Fibroblast of skin of scalp (primary cell): ENCODE measurements at places on chromosomes 4 and X.

DNA sequence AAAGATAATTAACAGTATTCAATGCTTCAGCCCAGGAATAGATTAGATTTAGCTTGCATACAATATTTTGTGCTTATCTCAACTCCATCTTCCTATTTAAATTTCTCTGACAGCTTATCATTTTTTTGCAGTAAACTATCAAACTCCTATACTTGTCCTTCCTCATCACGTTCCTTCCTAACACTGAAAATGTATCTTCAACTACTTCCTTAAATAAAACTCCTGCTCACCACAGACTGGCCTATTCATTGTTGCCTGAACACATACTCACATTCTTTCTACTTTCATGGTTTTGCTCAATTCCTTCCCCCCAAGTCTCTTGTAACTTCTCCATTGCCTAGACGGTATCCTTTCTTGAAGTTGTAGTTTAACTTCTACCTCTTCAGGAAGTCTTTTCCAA lies 28.5 kb upstream of the PTPN13 start:
- no peak for DNase-seq

DNA sequence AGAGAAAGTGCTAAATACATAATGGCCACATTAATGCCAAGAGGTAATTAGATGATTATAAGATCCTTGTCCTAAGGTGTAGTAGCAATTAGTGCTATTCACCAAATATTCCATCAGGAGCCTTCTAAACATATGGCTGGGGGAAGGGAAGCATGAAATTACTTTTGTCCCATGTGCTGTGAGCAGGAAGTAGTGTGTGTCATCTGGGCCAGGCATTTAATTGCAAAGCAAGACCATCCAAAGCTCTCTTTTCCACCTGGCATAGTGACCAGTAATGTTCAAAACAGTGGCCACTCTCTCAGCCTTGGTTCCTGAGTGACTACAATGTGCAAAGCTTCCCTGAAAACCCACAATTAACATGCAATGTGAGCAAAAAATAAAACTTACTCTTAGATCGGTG lies 144.2 kb upstream of the FAM241A start:
- no peak for DNase-seq

DNA sequence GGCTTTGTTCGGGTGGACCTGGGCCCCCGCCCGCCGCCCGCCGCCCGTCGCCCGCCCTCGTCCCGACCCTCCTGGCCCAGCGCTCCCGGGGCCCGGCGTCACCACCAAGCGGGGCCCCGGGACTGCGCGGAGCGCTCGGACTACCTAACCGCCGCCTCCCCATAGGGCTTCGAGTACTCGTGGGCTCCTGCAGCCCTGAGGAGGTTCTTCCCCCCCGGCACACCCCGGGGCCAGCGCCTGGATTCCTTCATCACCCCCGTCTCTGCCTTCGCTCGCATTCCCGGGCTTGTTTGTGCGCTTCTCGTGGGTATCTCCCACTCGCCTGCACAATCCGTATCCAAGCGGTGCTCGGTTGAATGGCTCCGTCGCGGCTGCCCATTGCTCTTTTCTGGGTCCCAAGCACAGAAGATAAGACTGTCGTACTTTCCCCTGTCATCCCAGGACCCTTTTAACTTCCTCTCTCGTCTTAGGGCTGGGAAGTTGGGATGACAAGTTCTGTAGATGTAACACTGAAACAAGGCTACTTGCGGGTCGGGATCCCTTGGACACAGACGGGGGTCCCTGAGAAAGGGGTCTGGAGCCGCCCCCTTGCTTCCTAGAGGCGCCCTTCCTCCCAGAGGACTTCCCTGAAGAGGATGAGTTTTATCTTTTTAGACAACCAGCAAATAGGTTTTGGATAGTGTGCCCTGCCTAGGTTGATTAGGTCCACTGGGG lies 565 bp downstream of the MOB1B start:
- peak; percentile 38 for DNase-seq

GRCh38 chr4:90028460-90028859 lies 98.7 kb upstream of the CCSER1 start:
- no peak for DNase-seq

DNA sequence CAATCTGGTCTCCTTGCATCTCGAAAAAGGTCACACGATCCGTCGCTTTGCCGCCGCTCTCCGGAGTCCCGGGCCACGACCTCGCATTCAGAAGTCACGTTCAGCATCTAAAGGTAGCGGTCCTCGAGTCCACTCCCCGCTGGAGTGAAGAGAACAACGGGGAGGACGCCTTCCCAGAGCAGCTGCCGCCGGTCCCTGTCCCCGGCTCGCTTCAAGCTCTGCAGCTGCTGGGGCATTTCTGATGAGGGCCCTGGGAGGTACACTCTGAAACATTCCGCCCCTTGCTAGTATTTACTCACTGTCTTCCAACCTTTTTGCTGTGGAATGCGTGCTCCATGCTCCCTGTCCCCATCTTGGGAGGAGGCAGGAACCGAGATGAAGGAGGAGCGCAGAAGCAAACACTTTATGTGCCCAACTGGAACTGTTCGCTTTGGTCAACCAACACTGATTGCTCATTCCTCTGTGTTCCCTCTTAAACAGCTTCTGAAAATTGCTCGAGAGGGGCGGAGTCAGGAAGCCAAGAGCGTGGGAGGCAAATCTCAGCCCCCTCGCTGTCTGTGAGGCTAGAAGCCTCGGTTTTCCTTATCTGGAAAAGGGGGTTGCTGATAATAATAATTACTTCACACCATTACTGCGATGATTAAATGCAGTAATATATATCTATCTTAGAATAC lies 6.4 kb upstream of the VAMP7 start:
- peak; percentile 7 for DNase-seq

DNA sequence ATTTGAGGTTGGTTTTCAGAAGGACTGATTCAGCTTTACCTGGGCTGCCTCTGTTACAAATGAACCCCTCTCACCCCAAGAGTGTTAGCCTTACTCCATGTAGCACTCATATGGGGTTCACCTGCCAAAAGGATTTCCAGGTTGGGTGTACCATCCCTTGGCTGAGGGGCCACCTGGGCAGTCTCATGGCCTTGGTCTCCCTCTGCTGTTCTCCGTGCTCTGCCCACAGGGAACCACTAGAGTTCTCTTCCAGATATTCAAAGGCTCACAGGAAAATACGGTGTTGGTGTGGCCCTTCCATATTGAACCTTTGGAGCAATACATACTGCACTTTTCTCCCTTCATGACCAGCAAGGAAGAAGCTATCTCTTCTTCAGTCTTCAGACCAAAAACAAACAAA lies 18.0 kb upstream of the PRDM5 start:
- DNase-seq = no peak
